ENCODE measurements at places on chromosomes 11 and 22. TPM values are rescaled to one million over a fixed set of nuclear protein-coding genes. Genes with fewer than 3 reads are reported as not detected.
A peak's percentile ranks its signal among the peaks of the same experiment; 100 is the strongest.

DNA sequence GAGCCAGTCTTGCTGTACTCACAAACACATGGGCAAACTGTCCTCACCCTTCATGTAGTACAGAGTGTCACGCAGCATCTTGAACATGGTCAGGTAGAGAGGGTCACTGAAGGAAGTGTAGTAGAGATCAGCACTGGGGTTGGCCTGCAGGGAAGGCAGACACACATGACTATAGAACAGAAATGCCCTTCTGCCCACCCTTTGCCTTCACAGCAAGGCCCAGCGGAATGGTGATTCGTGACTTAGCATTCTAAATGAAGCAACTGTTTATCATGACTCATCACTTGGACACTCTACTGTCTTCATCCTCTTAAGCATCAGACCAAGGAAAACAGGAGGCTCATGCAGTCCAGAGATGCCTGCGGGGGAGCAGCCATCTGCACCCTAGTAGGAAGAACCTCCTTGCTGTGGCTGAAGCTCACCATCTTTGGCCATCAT is 33.4 kb downstream of the SERPIND1 start:
- peaks cover 29% of the 10 kb centered on the region for H3K36me3 ChIP-seq
- no peaks in the 10 kb centered on the region for H3K4me1 ChIP-seq
- DNase-seq: no peak
- H3K4me3 ChIP-seq: no peak overlapping the region

GRCh38 chr11:65419772-65420481 is 2.7 kb upstream of the NEAT1 start:
- H3K36me3 ChIP-seq: no peaks in the 10 kb centered on the region
- DNase-seq: no peak
- peaks cover 22% of the 10 kb centered on the region for H3K27me3 ChIP-seq

Gene TOB2
- total RNA-seq: 50.8 TPM

Gene KCNJ1
- total RNA-seq: not detected

Gene MRGPRE
- not detected for total RNA-seq

- H3K4me1 ChIP-seq: peaks cover 13% of the 10 kb centered on the region
- H3K4me3 ChIP-seq: no peak overlapping the region
- H3K27ac ChIP-seq: no peak overlapping the region
- DNase-seq: no peak
Measured at GRCh38 chr11:12968101-12968500, 41.0 kb upstream of the RASSF10 start.

Gene MUC15
- not detected for total RNA-seq

DNA sequence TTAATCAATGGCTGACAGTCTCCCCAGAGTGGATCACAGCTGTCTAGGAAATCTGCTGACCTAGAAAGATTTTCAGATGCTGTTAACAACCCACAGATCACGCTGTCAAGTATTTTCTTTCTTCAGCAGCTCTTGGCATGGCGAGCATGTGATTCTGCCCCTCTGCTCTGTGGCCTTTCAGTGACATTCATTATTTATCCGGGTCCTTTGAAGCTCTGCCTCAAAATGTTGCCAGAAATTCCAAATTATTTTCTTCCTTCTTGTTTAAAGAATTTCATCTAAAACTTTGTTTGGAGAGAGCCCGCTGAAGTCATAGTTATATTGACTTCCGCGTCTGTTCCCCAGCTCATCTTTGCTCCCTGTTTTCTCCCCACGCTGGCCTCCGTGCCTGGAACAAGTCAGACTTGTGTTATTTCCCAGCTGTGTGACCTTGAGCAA is 134.1 kb downstream of the COMMD9 start:
- no peak for DNase-seq
- H3K36me3 ChIP-seq: no peaks in the 10 kb centered on the region
- H3K4me3 ChIP-seq: no peak overlapping the region
- peaks cover 18% of the 10 kb centered on the region for H3K4me1 ChIP-seq
- peak overlapping the region; percentile 86 for H3K27ac ChIP-seq

Gene MAPK8IP2
- 30.4 TPM for total RNA-seq

DNA sequence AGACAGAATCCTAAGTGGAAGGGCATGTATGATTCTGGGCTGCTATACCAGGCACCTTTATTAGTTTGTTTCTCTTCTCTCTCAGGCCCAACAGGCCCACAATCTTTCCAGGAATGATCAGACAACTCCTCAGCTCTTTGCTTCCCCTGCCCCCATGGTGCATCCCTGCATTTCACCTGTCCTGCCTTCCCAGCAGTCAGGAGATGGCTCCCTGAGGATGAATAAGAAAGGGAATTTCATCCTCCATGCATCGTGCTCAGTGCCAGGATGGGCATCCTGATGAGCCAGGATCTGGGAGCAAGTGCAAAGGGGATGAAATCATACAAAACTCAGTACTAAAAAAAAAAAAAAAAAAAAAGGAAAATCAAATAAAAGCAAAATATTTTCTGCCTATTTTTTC is 18.6 kb upstream of the NTM start:
- peaks cover 31% of the 10 kb centered on the region for H3K4me1 ChIP-seq
- no peaks in the 10 kb centered on the region for H3K36me3 ChIP-seq
- no peak for DNase-seq
- no peak overlapping the region for H3K4me3 ChIP-seq
- no peak overlapping the region for H3K27ac ChIP-seq

Gene OR8A1
- total RNA-seq: not detected

DNA sequence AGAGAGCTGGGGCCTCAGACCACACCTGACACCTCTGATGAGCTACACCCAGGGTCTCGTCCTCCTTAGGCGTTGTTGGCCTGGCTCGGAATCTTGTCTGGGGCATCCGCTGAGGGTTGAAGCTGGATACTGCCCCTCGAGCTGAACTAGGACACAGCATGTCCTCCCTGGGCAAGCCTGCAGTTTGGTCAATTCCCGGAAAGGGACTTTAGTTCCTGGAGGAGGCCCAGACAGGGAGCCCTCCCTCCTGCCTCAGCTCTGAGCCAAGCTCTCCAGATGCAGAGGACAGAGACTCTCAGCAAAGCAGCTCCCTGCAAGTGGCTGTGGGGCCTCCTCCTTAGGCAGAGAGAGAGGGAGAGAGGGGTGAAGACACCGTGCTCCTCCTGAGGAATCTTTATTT is 4.9 kb downstream of the APOL3 start:
- no peak for DNase-seq
- H3K27ac ChIP-seq: no peak overlapping the region
- peaks cover 15% of the 10 kb centered on the region for H3K4me1 ChIP-seq
- no peak overlapping the region for H3K4me3 ChIP-seq

Gene VPS26B
- total RNA-seq: 47.8 TPM

All from neural crest cell (in vitro differentiated cells).